ENCODE measurements at places on chromosomes 12 and 14. TPM values are rescaled to one million over a fixed set of nuclear protein-coding genes. Genes with fewer than 3 reads are reported as not detected.

The SLCO1C1 gene
- total RNA-seq = not detected

The ACVRL1 gene
- 4.4 TPM for total RNA-seq

The SYNDIG1L gene
- total RNA-seq = not detected

The FGF6 gene
- not detected for total RNA-seq

The LRRIQ1 gene
- 3.2 TPM for total RNA-seq

The SERPINA9 gene
- total RNA-seq = not detected

The TRMT61A gene
- 14.4 TPM for total RNA-seq

The AKAP3 gene
- not detected for total RNA-seq

The LGR5 gene
- not detected for total RNA-seq

The DENND5B gene
- total RNA-seq = 8.3 TPM

The IKZF4 gene
- total RNA-seq = 1.9 TPM

The AKAP5 gene
- total RNA-seq = 0.87 TPM

The CCDC197 gene
- total RNA-seq = not detected

The ACSM4 gene
- total RNA-seq = not detected

The VASH1 gene
- not detected for total RNA-seq

The CD4 gene
- not detected for total RNA-seq

The TMEM233 gene
- not detected for total RNA-seq

Data from Caki2 (cell line).